ENCODE measurements at places on chromosomes 4 and X.
A peak's percentile ranks its signal among the peaks of the same experiment; 100 is the strongest.

DNA sequence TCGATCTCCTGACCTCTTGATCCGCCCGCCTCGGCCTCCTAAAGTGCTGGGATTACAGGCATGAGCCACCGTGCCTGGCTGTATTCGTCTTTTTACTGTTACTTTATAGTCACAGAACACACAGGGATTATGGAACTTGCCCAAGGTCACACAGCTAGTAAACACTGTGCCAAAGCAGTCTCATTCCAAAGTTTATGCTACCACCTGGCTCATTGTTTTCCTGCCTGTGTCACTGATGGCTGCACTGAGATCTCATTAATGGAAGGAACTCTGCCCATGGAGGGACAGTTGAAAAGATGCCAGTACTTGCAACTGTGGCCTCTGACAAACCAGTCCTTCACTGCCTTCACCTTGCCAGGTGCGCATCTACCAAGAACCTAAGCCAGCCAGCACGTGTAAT lies 517.7 kb downstream of the BCOR start:
- DNase-seq: no peak

DNA sequence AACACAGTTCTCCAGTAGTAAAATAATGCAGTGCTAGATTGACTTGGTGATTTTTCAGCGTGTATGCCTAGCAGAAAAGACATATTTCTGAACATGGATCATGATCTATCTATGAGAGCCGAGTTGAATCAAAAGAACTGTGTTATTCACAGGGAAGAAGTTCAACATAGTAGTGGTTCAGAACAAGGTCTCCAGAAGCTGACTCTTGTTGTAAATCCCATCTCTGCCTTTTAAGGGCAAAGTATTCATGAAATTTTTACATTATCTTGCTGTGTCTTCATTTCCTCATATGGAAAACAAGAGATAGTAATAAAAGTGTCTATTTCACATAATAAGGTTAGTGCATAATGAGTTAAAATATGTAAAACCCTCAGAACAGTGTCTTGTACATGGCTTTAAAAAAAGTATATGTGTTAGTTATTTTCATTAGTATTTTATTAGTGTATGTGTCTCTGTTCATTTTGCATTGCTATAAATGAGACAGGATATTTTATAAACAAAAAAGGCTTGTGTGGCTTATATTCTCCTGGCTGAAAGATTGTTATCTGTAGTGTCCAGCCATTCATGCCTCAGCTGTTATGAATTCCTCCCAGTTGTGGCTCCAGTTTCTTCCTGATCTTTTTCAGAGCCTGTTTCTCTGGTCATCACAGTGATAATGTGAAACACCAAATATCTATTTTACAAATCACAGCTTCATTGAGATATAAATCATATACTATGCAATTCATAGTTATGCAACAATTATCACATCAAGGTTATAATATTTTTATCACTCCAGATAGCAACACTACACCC lies 1351.2 kb downstream of the STIM2 start:
- no peak for DNase-seq

DNA sequence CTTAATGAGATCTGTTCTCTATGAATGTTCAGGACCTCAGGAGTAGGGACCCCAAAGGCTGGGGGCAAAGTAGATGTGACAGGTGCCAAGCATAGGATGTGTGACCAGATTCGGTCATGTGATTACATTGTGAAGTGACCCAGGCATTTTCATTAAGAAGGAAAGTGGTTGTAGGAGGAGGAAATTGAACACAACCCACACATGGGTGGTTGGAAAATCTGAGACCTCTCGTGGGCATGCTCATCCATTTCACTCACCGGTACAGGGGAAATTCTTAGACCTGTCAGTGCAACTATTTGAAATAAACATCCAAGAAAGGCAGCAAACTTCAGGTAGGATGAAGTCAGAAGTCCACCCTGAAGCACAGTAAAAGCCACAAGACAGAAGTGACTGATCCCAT lies 43.5 kb upstream of the CD99 start:
- no peak for DNase-seq

DNA sequence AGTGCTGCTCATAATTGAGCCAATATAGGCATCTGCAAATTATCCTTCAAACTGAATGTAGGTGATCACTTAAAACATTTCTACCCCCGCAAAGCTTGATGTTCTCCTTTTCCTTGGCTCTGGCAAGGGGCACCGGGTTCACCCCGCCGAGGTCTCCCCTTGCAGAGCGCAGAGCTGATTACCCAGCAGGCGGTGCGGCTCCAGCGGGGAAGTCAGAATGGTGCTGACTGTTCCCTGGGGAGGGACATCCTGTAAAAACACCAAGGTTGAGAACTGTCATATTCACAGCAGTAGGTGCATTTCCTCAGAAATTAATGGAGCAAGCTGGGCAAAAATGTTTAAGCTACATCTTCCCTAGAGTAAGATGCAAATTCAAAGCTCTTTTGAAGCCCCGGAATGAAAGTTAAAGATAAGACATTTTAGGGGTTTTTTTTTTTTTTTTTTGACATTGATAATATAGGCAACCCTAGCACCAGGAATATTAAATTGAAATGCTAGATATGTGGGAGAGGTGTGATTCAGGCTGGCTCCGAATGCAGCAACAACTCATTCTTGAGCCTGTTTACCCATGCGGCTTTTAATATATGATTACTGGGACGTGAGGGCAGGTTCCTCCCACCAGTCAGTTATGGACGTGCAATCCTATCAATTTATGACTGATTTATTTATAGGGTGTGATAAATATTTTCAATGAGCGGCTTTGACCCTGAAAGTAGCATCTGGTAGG lies 767.3 kb upstream of the TENM3 start:
- DNase-seq: no peak

GRCh38 chr4:68576272-68577125 lies at the start of gene UGT2B17:
Gene UGT2B17 (minus strand): TSS chr4:68576322. CDS start chr4:68568484, 7,838 bp downstream.
- DNase-seq: no peak

DNA sequence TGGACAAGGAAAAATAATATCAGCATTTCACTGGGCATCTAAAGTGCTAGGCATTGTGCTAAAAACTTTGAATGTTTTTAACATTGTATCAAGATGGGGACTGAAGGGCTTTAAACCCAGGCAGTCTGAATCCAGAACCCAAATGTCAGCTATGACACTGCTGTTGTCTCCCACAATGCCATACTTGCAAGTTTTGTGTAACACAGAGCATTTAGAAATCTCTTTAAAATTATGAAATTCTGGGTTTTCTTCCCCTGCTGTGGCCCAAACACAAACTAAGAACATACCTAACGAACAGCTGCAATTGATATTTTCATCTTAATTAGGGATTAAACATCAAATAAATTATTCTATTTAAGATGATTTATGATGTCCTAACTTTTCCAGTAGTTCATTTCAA lies 66.8 kb upstream of the LSM6 start:
- DNase-seq: no peak

GRCh38 chr4:41384992-41385391 lies 128.3 kb downstream of the UCHL1 start:
- no peak for DNase-seq

- peak; percentile 29 for DNase-seq
Observed at GRCh38 chr4:164169591-164169990, 584.3 kb upstream of the SMIM31 start.

DNA sequence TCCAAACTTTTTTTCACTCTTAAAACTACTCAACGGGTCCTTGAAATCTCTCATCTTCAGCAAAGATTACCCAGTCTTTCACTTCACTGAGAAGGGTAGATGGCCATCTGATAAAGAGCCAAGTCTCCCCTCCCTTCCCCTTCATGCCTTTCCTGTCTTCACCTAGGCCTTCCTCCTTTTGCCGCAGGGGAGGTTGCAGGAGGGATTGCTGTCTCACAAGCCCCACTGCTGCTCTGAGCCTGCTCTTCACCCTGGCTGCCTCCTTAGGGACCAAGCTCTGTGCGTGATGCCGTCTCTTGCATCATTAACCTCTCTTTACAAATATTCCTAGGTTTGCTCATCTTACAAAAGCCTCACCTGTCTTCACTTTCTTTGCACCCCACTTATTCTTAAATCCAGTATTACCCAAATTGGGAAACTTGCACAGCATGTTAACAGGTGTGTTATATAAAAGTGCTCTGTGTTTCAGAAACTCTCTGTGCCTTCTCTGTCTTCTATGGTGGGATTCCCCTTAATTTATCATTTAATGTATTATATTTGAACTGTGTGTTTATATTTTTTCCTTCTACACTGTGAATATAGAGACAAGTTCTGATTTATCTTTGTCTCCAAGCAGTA lies 3.8 kb downstream of the ZFX start:
- no peak for DNase-seq

- DNase-seq: no peak
Observed at GRCh38 chr4:8067945-8068896, 90.4 kb downstream of the ABLIM2 start.

- DNase-seq: no peak
Observed at GRCh38 chr4:41963105-41963504, 18.5 kb upstream of the DCAF4L1 start.

All from skeletal muscle cell (primary cell).